ENCODE measurements at places on chromosomes 1 and 21.

- H3K4me3 ChIP-seq, result no peak overlapping the region
- no peaks in the 10 kb centered on the region for H3K27me3 ChIP-seq
- no peak for DNase-seq
- H3K36me3 ChIP-seq, result no peaks in the 10 kb centered on the region
Observed at GRCh38 chr1:77044133-77044849, 174.9 kb downstream of the PIGK start.

GRCh38 chr21:39077876-39078275 is 105.4 kb downstream of the PSMG1 start:
- H3K27ac ChIP-seq, result no peak overlapping the region
- H3K36me3 ChIP-seq, result no peaks in the 10 kb centered on the region
- H3K4me3 ChIP-seq, result no peak overlapping the region
- H3K4me1 ChIP-seq, result no peaks in the 10 kb centered on the region
- no peaks in the 10 kb centered on the region for H3K27me3 ChIP-seq

GRCh38 chr1:150902346-150902745 is 15.4 kb downstream of the CTXND2 start:
- H3K36me3 ChIP-seq, result no peaks in the 10 kb centered on the region
- no peak overlapping the region for H3K4me3 ChIP-seq
- no peaks in the 10 kb centered on the region for H3K27me3 ChIP-seq
- no peak for DNase-seq

- H3K36me3 ChIP-seq, result no peaks in the 10 kb centered on the region
- H3K4me1 ChIP-seq, result peaks cover 4% of the 10 kb centered on the region
- H3K4me3 ChIP-seq, result no peak overlapping the region
- no peaks in the 10 kb centered on the region for H3K27me3 ChIP-seq
- H3K27ac ChIP-seq, result no peak overlapping the region
- DNase-seq, result no peak
Observed at GRCh38 chr1:74478979-74479378, 33.4 kb downstream of the LRRC53 start.

DNA sequence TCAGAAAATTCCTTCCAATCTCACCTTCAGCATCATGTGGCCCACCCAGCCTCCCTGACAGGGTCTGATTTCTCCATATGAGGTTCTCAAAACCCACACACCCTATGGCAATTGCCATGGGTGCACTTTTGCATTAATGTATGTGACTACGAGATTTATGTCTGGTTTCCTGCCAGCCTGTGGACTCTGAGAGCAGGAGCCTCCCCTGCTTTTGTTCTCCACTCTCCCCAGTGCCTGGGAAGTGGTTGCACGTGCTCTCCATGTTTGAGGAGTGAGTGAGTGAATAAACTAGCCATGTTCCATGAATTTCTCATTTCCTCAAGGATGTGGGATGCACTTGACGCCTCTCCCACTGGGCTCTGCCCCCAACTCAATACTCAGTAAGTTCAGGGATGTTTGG is 91.2 kb downstream of the ACTL8 start:
- no peak for DNase-seq
- H3K27ac ChIP-seq, result no peak overlapping the region

Data from cardiac muscle cell (in vitro differentiated cells and primary cell).